Activated CD4-positive, alpha-beta T cell treated with anti-CD3 and anti-CD28 coated beads for 24 hours (primary cell): ENCODE measurements at places on chromosomes 5 and 9.

DNA sequence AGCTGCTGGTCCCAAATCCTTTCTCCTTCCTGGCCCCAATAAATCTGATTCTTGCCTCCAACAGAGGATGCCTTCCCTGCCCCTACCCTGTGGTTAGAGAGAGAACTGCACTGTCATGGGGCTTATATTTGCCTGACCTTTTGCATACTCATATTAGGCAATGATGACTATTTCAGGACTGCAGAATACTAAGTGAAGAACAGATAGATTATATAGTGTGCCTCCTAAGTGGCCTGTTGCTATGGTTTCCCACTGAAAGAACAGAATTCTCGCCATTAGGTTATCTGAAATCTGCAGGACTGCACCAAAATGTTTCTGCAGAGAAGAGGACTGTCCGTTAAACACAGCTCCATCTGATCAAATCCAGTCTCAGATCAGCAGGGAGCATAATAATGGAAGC, 87.3 kb upstream of the CCNG1 start:
- DNase-seq: no peak

DNA sequence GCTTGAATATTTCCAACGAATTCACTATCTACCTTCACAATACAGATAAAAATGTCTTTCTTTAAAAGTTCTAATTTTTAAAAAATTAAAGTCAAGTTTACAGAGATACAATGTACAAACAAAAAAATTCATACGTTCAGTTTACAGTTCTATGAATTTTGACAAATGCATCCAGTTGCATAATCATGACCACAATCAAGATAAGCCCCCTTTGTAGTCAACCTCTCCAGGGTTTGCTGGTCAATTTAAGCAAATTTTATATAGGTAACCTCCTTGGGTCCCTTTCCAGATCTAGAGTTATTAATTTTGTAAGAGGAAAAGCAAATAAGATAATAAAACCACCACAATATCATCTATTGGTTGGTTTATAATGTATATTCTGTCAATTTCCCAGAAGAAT, 76.3 kb downstream of the MRPS27 start:
- DNase-seq: no peak

- DNase-seq: no peak
Measured at GRCh38 chr5:115932991-115933390, 29.3 kb upstream of the LVRN start.

GRCh38 chr5:168951356-168951755, 349.6 kb downstream of the SLIT3 start:
- DNase-seq: no peak

DNA sequence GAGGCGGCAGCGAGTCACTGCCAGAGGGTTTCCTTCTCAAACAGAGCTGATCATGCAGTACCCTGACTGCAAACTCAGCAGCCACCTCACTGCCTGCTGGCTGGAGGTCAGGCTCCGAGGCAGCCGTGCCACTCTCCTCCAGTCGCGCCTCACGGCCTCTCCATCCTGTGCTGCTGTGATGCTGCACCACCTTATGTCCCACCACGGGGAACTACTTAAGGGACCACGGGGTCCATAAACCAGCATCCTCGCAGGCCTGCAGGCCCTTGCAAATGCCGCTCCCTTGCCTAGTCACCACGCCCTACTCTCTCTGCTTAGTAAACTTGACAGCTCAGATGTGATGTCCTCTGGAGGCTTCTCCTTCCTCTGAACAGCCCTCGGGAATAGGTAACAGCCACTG, 99.2 kb downstream of the CRB2 start:
- no peak for DNase-seq

- no peak for DNase-seq
Measured at GRCh38 chr9:73896061-73896460, 601.1 kb upstream of the RORB start.

DNA sequence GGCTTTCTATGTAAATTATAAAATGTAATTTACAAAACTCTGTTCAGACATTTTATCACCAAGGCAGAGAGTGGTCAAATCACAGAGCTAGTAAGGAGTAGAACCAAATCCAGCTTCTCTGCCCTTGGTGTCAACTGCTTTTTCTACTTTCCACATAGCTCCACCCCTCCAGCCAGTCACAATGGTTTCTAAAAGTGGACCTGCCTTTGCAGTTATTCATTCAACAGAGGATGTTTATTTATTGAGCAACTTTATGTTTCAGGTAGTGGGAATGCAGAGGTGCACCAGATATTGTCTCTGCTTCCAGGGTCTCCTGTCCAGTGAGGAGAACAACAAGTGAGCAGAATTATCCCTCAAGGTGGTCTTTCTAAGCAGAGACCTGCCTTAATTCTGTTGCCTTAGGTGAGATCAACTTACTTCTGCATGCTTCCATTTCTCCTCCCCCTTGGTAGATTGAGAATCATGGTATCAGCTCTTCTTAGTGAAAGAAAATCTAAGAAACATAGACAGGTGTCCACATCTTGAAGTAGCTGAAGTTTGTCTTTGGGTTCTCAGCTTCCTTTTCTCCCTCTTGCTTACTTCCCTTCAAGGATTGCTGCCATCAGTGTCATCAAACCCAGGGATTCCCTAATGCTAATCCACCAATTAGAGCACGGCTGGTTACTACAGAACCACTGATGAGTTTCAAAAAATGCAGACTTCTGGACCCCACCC, 17.2 kb upstream of the PDCD1LG2 start:
- no peak for DNase-seq

DNA sequence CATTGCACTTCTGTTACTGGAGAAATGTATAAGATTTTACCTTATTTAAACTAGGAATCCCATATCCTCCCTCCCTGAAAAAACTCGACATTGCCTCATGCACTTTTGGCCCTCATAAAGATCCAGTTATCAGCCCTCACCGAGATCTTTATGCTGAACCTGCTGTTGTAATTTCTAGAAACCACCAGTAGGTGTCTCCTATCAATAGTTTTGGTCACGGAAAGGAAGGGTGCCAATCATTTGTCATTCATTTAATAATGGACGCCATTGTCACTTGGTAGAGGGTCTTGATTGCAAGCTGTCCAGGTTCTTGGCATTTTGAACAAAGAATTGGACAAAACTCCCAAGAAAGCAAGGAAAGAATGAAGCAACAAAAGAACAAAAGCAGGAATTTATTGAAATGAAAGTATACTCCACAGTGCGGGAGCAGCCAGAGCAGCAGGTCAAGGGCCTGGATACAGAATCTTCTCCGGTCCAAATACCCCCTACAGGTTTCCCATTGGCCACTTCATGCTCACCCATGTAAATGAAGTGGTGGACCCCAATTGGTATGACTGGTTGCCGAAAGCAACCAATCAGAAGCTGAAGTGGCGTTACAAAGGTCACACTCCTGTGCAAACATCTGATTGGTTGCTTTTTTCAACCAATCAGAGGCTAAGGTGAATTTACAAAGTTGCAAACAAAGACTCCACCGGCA, 524.3 kb downstream of the PSAT1 start:
- no peak for DNase-seq

DNA sequence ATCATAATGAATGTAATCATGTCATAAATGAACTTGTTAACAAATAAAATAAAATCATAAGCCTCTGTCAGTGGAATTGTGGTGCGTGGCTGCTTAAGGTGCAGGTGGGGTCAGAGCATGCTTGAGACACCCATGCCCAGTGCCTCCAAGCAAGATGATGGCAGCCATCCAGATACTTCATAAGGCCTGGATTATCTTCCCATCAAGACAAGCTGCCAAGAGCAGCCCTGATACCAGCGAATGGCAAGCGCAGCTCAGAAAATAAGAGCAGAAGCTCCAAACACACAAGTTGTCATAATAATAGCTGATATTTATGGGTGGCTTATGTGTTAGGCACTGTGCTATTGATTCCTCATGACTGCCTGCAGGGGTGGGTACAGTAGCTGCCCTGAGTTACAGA, 21.8 kb upstream of the LMX1B start:
- DNase-seq: no peak

GRCh38 chr9:93651521-93651950, 75.2 kb downstream of the PHF2 start:
- DNase-seq: no peak

DNA sequence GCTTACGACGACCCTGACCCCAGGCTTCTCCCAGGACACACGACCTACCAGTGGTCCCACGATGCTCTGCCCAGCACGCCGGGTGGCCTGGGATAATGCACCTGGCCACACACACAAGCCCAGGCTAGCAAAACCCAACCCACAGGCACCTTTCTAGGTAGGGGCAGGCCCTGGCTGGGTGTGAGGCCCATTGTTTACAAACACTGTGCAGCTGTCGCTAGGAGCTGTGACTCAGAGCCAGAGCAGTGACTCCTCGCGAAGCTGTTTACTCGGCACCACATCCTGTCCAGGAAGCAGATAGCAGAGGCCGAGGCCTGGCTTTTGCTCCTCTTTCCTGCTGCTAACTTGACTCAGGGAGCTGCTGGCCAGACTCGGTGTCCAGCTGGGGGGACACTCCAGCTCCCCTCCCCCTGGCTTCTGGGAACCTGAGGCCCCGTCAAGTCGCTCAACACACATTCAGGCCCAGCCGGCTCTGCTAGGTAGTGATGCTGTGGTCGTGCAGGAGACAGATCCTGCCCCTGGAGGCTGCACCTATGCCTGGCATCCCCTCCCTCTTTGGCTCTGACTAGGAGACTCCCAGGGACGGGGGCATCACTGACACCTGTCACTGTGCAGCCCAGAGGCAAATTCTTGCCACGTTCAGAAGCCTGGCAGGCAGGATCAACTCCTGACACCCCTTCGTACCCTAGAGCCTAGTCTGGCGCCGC, 12.8 kb upstream of the RALGDS start:
- DNase-seq: peak; percentile 66

- no peak for DNase-seq
Measured at GRCh38 chr9:19074836-19075235, 25.6 kb downstream of the RRAGA start.

- DNase-seq: no peak
Measured at GRCh38 chr9:100669968-100670367, 92.1 kb downstream of the CAVIN4 start.

GRCh38 chr5:107203243-107203642, 467.5 kb downstream of the EFNA5 start:
- DNase-seq: no peak

GRCh38 chr9:137486545-137487453, 27.7 kb upstream of the NSMF start:
- no peak for DNase-seq

DNA sequence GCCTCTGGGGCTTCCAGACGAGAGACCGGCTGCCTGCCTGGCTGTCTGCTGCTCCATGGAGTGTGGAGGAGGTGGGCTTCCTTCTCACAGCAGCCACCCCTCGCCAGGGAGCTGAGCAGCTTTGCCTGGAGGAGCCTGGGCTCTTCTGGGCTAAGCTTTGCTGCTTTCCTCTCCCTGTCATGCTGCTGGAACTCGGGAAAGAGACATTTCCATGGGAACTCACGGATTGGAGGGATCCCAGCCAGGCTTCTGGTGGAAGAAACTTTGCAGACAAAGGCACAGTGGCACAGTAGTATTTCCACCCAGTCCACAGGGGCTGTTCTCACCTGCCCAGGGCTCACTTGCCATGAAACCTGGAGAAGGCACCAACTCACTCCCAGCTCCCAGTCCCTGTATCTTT, 5.6 kb upstream of the NTNG2 start:
- DNase-seq: no peak

- no peak for DNase-seq
Measured at GRCh38 chr9:134932171-134932570, 14.5 kb upstream of the FCN1 start.

GRCh38 chr5:99129768-99130501, 201.1 kb upstream of the CHD1 start:
- DNase-seq: no peak

DNA sequence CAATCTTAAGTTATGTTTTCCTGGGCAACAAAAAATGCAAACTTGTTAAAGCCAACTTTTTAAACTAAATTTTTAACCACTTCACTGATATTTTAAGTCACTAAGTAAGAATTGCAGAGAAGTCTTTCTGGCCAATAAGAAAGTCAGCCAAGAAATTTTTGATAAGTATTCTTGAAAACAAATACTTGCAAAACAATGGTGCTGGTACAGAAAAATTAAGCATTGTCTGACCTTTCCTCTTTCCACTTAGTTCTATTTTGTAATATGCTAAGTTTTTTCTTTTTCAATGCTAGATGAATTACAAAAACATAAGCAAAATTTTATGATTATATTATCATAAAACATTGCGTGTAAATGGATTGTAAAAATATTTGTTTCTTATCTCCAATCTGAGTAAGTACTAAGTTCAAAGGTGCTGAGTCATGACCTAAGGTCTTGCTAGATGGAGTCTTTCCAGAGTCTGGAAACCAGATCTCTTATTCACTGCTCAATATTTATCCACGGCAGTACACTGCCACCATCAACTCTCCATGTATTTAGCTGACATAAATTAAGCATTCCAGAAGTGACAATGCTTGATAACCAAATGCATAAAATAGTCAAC, 139.7 kb downstream of the MEF2C start:
- DNase-seq: no peak

GRCh38 chr5:16666883-16667398, 50.1 kb upstream of the RETREG1 start:
- no peak for DNase-seq
